Lung (tissue), 17 donors: ENCODE measurements at places on chromosomes 4 and X.

- no peak for DNase-seq
These were observed 43.3 kb upstream of the MAGEA8 start for GRCh38 chrX:149837639-149838038.

GRCh38 chrX:38891641-38892413 is 90.6 kb downstream of the MID1IP1 start:
- no peak for DNase-seq

DNA sequence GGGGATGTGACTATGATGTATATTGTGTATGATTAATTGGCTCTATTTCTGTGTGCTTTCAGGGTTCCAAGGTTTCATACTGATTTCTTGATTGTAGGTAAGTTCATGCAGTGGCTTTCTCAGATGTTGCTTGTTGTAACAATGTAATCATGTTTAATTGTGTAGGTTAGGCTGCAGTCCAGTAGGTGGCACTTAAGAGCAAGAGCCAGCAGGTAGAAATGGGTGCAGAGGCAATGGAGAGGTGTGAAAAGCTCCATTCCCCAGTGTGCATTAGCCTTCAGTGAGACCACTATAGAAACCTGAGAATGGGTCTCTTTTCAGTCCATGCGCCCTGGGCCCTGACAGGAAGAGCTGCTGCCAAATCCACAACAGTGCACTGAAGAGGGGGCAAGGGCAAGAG is 28.2 kb downstream of the DCAF12L2 start:
- no peak for DNase-seq

DNA sequence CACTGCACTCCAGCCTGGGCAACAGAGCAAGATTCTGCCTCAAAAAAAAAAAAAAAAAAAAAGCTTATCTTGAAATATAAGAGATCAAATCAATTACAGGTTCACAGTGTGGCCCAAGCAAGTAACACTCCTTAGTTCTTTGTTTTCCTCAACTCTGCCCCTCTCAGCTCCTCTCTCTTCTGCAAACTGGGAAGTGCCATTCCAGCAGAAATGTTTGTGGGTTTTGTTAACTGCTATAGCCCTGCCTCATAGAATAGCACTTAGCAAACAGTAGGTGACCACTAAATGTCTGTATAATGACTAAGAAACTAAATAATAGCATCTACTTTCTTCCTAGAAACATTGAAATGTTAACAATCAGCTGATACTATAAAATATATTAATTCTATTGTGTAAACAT is 160.0 kb upstream of the NAP1L5 start:
- no peak for DNase-seq

DNA sequence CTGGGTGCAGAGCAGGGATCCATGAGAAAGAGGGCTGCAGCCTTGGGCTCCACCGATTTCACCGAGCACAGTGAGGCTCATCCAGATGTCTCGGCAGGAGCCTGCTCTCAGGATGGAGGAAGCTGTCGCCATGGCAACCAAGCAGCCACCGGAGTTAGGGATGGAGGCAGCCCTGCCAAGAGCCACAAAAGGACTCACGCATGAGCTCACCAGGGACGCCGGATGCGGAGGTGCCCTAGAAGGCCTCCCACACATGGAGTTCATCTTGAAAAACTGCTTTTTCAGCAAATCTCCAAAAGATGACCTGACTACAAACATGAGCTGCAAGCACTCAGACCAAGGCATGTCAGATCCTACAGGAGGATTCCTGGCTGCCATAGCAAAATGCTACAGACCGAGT is 90.7 kb downstream of the WFS1 start:
- no peak for DNase-seq
